ENCODE measurements at places on chromosomes 1 and 21. TPM values are rescaled to one million over a fixed set of nuclear protein-coding genes. Genes with fewer than 3 reads are reported as not detected.

DNA sequence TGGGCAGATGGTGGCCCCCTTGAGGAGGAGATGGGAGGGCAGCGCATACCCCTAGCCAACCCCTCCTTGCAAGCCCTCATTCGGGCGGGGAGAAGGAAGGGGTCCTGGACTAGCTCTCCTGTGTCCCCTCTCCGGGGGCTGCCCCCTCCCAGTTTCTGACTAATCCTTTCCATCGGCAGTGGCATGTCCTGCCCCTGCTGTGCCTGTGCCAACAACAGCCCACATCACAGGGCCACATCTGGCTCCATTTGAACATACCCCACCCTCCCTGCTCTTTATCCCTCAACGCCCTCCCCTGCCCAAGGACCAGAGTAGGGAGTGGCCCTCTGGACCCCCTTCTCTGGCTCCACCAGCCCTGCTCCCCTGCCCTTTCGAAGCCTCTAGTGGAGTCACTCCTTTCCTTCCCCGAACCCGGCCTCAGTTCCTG, 11.0 kb upstream of the LMNA start:
- no peak overlapping the region for H3K4me3 ChIP-seq
- H3K27ac ChIP-seq: no peak overlapping the region
- no peak for DNase-seq

DNA sequence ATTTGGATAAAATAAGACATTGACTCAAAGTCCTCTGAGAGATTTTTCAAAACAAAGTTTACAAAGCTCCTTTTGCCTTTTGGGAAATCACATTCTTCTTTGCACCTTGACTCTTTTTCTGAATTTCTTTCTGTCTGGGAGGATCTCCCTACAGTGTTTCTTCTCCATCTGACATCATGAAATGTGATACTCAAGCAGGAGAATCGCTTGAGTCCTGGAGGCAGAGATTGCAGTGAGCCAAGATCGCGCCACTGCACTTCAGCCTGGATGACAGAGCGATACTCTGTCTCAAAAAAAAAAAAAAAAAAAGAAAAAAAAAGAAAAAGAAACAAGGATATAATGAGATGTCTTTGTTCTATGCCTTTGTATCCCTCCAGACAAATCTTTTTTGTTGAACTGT, 13.3 kb upstream of the GRIK1 start:
- no peaks in the 10 kb centered on the region for H3K36me3 ChIP-seq
- H3K4me1 ChIP-seq: no peaks in the 10 kb centered on the region
- H3K4me3 ChIP-seq: no peak overlapping the region
- H3K27ac ChIP-seq: no peak overlapping the region
- DNase-seq: no peak
- no peaks in the 10 kb centered on the region for H3K27me3 ChIP-seq

- H3K36me3 ChIP-seq: no peaks in the 10 kb centered on the region
- no peaks in the 10 kb centered on the region for H3K27me3 ChIP-seq
- no peaks in the 10 kb centered on the region for H3K4me1 ChIP-seq
- H3K4me3 ChIP-seq: no peak overlapping the region
- DNase-seq: no peak
These were observed 433.4 kb upstream of the CAMK1G start for GRCh38 chr1:209150114-209150513.

- peaks cover 55% of the 10 kb centered on the region for H3K4me1 ChIP-seq
- no peak overlapping the region for H3K4me3 ChIP-seq
- no peak for DNase-seq
- H3K27ac ChIP-seq: peak overlapping the region; percentile 78
These were observed 34.5 kb upstream of the TDRD10 start for GRCh38 chr1:154467434-154468102.

DNA sequence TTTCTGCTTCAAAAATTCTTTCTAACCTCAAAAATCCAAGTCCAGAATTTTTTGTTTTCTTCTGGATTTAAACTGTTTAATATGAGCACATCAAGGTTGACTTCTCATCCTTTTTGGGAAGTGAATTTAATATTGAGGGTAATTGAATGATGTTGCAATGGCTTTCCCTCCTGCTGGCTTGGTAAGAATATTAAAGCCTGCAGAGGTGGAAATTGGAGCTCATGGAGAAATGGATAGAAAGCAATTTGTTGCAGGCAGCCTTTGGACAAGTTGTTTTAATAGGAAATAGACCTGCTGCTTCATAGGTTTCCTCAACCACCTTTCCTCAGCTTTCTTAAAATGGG, 124.7 kb downstream of the SYT2 start:
- H3K36me3 ChIP-seq: peaks cover 10% of the 10 kb centered on the region
- H3K4me3 ChIP-seq: no peak overlapping the region
- no peaks in the 10 kb centered on the region for H3K4me1 ChIP-seq
- H3K27me3 ChIP-seq: no peaks in the 10 kb centered on the region
- no peak for DNase-seq

- DNase-seq: no peak
- no peaks in the 10 kb centered on the region for H3K4me1 ChIP-seq
- H3K27ac ChIP-seq: no peak overlapping the region
These were observed 62.1 kb downstream of the CLIC6 start for GRCh38 chr21:34730756-34731445.

GRCh38 chr1:29298246-29298645, 61.9 kb downstream of the PTPRU start:
- H3K27ac ChIP-seq: no peak overlapping the region
- H3K27me3 ChIP-seq: no peaks in the 10 kb centered on the region
- no peak overlapping the region for H3K4me3 ChIP-seq
- DNase-seq: no peak

DNA sequence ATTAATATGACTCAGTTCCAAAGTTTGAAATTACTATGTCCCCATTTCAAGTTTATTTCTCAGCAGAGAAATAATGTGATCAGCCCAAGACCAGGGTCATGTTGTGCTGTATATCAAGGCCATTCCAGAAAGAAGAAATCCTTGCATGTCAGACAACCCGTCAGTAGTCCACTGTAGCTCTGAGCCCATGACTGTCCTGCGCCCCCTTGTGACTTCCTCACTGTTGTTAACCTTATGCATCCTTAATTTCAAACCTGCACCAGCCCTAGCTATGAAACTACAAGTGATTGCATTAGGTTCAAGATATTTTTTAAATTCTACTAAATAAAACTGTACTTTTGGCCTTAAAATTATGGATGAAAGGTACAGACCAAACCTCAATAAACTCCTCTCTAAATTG, 133.0 kb downstream of the LRRC7 start:
- no peaks in the 10 kb centered on the region for H3K36me3 ChIP-seq
- no peak overlapping the region for H3K4me3 ChIP-seq
- no peak for DNase-seq
- no peaks in the 10 kb centered on the region for H3K4me1 ChIP-seq
- H3K27ac ChIP-seq: no peak overlapping the region
- H3K27me3 ChIP-seq: no peaks in the 10 kb centered on the region

- H3K36me3 ChIP-seq: no peaks in the 10 kb centered on the region
- H3K27ac ChIP-seq: no peak overlapping the region
- H3K27me3 ChIP-seq: no peaks in the 10 kb centered on the region
These were observed 21.0 kb upstream of the PCBP3 start for GRCh38 chr21:45622416-45623097.

Gene KRTAP20-1
- not detected for polyA plus RNA-seq

- no peak overlapping the region for H3K4me3 ChIP-seq
- DNase-seq: no peak
- H3K27me3 ChIP-seq: no peaks in the 10 kb centered on the region
These were observed 43.9 kb downstream of the GRHL3 start for GRCh38 chr1:24362982-24363614.

DNA sequence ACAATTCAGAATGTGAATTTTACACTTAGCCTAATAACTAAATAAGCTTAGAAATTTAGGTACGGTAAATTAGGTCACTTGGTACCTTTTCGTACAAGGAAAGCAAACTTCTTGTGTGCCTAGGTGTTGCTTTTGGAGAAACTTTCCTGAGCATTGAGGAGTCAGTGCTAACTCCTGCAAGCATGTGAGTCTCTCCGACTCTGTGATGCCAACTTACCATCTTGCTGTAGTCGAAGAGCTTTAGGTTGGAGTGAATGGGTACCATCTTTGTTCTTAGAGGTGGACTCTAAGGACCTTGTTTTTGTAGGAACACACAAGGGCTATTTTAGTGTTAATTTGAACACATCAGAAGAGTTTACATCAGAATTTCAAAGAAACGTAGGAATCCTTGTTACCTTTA, 688.9 kb downstream of the USP25 start:
- no peak for DNase-seq
- no peaks in the 10 kb centered on the region for H3K4me1 ChIP-seq
- no peaks in the 10 kb centered on the region for H3K27me3 ChIP-seq
- H3K36me3 ChIP-seq: no peaks in the 10 kb centered on the region
- H3K4me3 ChIP-seq: no peak overlapping the region

Gene NEK2
- polyA plus RNA-seq: 0.11 TPM

DNA sequence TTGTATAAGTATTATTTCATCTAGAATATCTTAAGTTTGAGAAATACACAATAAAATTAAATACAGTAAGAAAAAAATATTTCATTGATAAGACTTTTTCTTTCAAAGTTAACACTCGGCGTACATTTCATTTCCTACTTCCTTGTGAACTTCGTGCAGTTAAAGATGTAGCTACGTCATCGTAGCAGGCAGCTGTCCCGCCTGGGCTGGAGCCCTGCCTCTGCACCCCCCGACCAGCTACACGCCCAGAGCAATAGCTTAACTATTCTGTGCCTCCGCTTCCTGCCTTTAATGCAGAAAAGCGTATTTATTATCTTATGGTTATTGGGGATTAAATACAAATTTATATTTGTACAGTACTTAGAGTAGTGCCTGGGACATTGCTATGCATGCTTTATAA, 53.5 kb downstream of the CLSTN1 start:
- DNase-seq: peak; percentile 6
- no peak overlapping the region for H3K4me3 ChIP-seq
- no peaks in the 10 kb centered on the region for H3K4me1 ChIP-seq
- H3K36me3 ChIP-seq: peaks cover 11% of the 10 kb centered on the region
- no peak overlapping the region for H3K27ac ChIP-seq
- no peaks in the 10 kb centered on the region for H3K27me3 ChIP-seq

Gene GPR37L1
- polyA plus RNA-seq: 0.09 TPM

DNA sequence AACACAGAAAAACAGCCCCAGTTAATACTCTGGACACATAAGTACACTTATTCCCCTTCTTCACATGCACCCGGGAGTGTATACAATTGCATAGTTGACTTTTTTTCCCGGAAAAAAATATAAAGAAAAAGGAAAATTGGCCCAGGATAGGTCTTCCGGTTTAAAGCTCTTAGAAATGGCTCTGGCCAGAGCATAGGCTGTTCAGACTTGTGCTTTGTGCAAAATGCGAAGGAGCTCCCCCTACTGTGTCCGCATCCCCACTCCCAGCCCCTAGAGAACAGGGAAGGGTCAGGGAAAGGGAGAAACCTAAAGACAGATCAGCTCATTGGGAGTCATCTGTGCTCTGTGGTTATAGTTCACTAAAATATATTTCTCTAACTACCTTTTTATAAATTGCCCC, 5.5 kb upstream of the MTMR11 start:
- H3K27me3 ChIP-seq: no peaks in the 10 kb centered on the region
- peaks cover 9% of the 10 kb centered on the region for H3K36me3 ChIP-seq
- H3K4me3 ChIP-seq: no peak overlapping the region
- no peak overlapping the region for H3K27ac ChIP-seq
- DNase-seq: no peak

- no peaks in the 10 kb centered on the region for H3K4me1 ChIP-seq
- no peak for DNase-seq
- no peaks in the 10 kb centered on the region for H3K27me3 ChIP-seq
- H3K36me3 ChIP-seq: no peaks in the 10 kb centered on the region
- H3K4me3 ChIP-seq: no peak overlapping the region
These were observed 1128.7 kb downstream of the AMY1C start for GRCh38 chr1:104878203-104878909.

Gene MORN1
- 5.0 TPM for polyA plus RNA-seq

DNA sequence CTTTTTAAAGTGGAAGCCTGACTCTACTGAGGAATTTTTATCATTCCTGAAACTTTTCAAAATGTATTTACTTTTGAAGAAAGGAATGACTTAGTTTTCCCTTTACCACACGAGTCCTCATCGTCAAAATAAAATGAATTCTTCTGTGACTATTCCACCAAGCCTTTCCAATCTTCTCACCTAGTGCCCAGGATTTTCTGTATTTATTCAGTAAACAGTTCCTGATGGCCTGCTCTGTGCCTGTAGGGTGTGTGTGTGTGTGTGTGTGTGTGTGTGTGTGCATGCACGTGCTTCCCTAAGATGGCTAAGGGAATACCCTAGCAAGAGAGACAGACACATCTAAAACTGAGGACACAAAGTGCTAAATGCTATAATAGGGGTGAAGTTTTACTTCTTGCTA, 395.0 kb upstream of the USP24 start:
- no peaks in the 10 kb centered on the region for H3K4me1 ChIP-seq
- no peak for DNase-seq
- H3K27me3 ChIP-seq: no peaks in the 10 kb centered on the region

- H3K27ac ChIP-seq: no peak overlapping the region
- no peaks in the 10 kb centered on the region for H3K4me1 ChIP-seq
- H3K4me3 ChIP-seq: no peak overlapping the region
- H3K27me3 ChIP-seq: no peaks in the 10 kb centered on the region
These were observed 40.8 kb upstream of the KCTD3 start for GRCh38 chr1:215526147-215526845.

Gene EXO5
- polyA plus RNA-seq: 8.8 TPM

Gene AMY1A
- polyA plus RNA-seq: not detected

DNA sequence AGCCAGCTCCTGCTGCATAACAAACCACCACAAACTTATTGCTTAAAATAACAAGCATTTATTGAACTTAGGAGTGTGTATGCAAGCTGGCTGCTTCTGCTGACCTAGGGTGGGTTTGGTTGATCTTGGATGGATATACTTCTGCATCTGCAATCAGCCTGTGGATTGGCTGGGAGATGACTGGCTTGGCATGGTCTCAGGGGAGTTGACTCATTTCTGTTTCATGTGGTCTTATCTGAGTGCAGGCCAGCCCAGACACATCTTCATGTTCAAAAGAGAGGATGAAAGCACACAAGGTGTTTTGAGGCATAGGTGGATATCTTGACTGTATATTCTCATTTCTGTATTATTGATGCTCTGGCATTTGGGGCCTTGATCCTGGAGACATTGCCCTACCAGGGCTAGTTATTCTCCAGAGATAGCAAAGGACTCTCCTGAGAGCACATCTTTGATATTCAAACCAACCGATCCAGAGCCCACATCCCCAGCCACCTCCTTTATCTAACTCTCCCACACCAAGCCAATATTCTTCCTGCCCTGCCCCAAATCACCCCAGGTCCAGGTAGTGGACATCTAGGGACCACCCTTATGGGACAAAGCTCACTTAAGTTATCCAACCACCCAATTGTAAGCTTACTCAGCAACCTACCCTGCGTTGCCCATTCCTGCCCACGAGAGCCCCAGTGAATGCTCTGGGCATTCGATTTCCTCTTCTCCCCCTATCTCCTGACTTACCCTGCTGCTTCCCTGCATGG, 350.8 kb downstream of the PTPRU start:
- H3K27me3 ChIP-seq: no peaks in the 10 kb centered on the region
- no peak overlapping the region for H3K27ac ChIP-seq
- no peaks in the 10 kb centered on the region for H3K4me1 ChIP-seq
- H3K4me3 ChIP-seq: no peak overlapping the region

GRCh38 chr1:219123036-219123435, 50.6 kb upstream of the LYPLAL1 start:
- H3K4me1 ChIP-seq: no peaks in the 10 kb centered on the region
- no peaks in the 10 kb centered on the region for H3K36me3 ChIP-seq
- DNase-seq: no peak

GRCh38 chr1:185144233-185144632, 12.5 kb downstream of the TRMT1L start:
- H3K36me3 ChIP-seq: peaks cover 2% of the 10 kb centered on the region
- no peaks in the 10 kb centered on the region for H3K4me1 ChIP-seq
- H3K4me3 ChIP-seq: no peak overlapping the region
- H3K27ac ChIP-seq: no peak overlapping the region
- no peaks in the 10 kb centered on the region for H3K27me3 ChIP-seq

- no peak for DNase-seq
- H3K4me1 ChIP-seq: no peaks in the 10 kb centered on the region
- H3K27me3 ChIP-seq: no peaks in the 10 kb centered on the region
These were observed 71.2 kb downstream of the DAP3 start for GRCh38 chr1:155759966-155760630.
